ENCODE measurements at places on chromosomes 5 and 9.
A peak's percentile ranks its signal among the peaks of the same experiment; 100 is the strongest.

DNA sequence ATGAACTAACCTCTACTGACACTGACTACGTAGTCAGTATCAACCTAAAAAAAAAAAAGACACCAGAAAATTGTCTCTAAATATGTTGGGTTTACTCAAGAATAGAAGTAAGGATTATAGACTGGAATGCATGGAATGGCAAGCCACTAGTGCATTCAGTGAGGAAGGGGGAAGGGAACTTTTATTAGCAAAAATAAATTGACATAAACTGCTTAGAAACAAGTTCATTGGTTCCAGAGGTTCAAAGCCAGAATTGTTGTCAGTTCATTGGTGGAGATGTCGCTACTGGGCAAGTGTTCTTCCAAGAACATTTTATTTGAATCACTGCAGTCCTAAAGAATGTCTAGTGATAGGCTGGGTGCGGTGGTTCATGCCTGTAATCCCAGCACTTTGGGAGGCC, 26.1 kb upstream of the AOPEP start:
- DNase-seq, result no peak

GRCh38 chr9:127825319-127826051, 22.8 kb downstream of the FPGS start:
- DNase-seq, result no peak

DNA sequence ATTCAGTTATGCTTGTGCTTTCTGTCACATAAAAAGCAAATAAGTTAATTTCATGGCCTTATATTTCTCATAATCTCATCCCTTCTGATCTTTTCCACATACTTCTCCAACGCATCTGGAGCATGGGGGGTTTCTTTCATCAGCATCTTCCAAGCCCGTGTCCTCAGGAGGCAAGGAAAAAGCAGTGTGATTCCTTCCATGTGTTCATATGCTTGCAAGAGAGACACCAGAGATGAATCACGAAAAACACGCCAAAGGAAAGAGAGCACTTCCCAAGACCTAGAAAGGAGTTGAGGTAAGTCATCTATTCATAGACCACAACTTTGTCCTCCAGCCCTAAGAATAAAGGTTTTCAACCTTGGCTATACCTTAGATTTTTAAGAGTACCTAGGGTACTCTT, 26.0 kb upstream of the SVEP1 start:
- DNase-seq, result no peak

DNA sequence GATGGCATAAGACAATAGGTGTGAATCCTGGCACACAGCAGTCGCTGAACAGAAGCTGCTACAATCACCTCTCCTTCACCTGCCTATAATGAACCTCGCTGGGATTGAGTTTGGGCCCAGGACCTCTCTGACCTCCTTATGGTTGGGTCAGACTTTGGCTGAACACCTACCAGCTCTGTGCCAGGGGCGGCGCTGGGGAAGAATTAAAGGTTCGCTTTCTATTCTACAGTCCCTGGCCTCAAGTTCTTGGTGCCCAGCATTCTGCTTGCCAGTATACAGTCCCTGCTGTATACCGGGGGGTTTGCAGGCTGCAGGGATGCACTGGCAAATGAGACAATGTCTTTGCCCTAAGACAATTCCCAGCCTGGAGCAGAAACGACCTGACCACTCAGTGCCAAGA, 895 bp upstream of the STRBP start:
- no peak for DNase-seq

- no peak for DNase-seq
Measured at GRCh38 chr5:139199321-139199720, 1.2 kb upstream of the SIL1 start.

DNA sequence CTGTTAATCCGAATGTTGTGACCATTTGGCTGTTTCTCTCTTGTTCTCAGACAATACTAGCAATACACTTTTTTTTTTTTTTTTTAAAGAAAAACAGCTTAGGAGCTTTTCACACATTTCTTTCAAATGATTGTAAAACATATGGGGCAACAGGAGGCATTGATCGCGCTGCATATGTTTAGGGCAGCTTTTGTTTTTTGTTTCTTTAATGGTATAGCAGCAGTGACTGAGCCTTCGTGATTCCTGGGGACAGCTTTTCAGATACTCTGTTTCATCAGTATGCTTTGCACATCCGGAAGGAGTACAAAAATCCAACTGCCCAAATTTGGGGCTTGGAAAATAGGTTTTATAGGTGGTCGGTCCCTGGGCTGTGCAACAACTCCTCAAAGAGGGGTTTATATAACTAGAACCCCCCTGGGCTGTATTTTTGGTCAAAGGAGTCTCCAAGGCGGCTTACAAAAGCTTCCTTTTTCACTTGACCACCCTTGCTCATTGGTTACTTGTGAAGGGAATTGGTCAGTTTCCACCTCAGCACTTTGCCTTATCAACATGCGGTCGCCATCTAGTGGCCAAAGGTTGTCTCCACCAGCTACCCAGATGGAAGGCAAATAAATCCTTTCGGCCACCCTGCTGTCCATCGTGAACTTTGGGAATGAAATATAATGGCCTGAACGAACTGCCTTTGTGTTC, 91.8 kb downstream of the PDE6A start:
- DNase-seq, result peak; percentile 35

Data from CD4-positive, alpha-beta T cell treated with Interleukin-1 beta for 1 hour (primary cell).